ENCODE measurements at places on chromosomes 5 and 9.

GRCh38 chr5:88557881-88558280, 289.2 kb upstream of the TMEM161B start:
- no peak for DNase-seq

DNA sequence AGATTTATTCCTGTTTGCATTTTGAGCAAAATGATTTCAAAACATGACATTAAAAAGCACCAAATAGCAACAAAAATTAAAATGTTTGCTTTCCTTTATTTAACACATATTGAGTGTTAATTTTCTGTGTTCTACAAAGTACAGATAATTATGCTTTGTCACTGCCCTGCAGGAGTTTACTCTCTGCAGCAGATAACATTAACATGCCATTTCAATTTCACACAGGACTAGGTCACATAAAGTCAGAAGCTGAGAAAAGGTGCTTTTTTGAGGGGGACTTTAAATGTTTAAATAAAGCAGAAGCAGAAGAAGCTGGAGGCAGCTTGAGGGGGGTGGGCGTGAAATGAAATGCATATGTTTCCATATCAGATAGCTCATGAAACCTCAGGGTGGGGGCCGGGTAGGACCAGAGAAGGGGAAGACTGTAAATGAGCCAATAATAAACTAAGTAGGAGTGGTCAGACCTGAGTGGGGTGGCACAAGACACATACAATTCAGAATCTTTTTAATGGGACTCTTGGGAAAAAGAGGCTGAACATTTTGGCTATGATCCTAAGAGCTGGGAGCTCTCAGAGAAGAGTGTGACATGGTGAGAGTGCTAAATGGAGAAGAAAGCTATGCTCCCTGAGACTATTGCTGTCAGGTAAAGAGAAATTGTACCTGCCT, 387.5 kb downstream of the FAM170A start:
- DNase-seq: no peak

DNA sequence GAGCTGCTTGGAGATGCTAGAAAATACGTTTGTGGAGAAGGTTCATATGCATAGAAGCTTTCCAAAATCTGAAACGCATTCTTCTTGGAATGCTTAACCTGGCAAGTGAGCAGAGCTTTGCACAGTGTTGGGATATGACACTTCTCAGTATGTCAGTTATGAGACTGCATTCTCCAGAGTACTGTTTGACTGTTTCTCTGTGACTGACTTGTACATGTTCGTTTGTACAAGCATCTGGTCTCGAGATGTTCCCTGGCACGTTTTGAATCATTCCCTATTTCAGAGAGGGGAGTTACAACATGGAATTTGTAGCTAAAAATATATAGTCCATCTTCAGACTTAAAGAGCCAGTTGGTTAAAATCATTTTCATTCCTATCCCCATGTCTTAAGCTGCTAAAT, 272.4 kb downstream of the ARRDC3 start:
- DNase-seq: no peak

GRCh38 chr5:105288946-105289345, 1726.4 kb upstream of the NUDT12 start:
- DNase-seq: no peak

DNA sequence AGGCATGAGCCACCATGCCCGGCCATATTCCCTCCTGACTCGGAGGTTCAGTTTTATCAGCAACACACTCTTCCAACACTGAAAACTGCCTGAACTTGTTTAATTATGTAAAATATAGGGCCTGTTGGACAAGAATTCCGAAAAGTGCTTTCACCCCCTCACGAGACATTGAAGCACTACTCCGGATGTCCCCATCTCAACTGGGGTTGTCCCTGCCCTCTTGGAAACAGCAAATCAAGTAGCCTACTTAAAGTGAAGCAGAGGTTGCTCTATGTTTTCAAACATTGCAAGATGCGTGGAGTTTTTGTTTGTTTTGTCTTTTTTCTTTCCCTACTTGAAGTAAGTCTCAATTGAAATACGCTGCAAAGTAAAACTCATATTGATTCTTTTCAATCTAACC, 7.6 kb downstream of the PTGER4 start:
- DNase-seq: no peak

Measured in NCI-H82 (cell line).